ENCODE measurements at places on chromosomes 3 and 15. TPM values are rescaled to one million over a fixed set of nuclear protein-coding genes. Genes with fewer than 3 reads are reported as not detected.

GRCh38 chr15:101410612-101411011 is 78.9 kb downstream of the PCSK6 start:
- no peak for DNase-seq

- no peak for DNase-seq
These were observed 26.9 kb downstream of the PHC3 start for GRCh38 chr3:170154569-170155143.

GRCh38 chr3:49723296-49723627 is 489 bp downstream of the GMPPB start:
- peak; percentile 38 for DNase-seq

GRCh38 chr3:169390741-169391305 is 272.7 kb downstream of the MECOM start:
- no peak for DNase-seq

DNA sequence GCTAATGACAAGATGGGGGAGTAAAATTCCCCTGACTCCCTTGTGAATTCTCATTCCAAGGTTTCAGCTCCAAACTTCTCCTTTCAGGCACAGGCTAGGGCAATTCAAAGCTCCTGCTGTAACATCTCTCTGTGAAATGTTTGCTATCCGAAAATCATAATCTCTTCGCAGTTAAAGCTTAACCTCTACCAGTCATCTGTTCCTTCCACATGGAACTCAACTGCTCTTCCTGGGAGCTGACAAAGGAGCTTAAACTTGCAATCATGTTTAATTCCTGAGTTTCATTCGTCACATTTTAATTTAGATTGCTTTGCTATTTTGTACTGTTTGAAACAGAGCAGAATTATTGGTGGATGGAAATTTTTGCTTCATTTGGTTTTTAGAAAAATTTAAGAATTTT is 328.6 kb downstream of the AGBL1 start:
- no peak for DNase-seq

DNA sequence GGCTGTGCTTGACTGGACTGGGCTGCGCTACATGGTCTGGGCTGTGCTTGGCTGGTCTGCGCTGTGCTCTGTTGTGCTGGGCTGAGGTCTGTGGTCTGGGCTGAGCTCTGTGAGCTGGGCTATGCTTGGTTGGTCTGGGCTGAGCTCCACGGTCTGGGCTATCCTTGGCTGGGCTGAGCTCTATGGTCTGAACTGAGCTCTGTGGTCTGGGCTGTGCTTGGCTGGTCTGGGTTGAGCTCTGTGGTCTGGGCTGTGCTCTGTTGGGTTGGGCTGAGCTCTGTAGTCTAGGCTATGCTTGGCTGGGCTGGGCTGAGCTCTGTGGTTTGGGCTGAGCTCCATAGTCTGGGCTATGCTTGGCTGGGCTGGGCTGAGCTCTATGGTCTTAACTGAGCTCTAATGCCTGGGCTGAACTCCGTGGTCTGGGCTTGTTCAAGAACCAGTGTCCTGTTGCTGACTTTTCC is 92.0 kb downstream of the PLXNA1 start:
- DNase-seq = peak; percentile 23

- DNase-seq = no peak
These were observed 265.6 kb upstream of the THBS1 start for GRCh38 chr15:39315206-39315850.

DNA sequence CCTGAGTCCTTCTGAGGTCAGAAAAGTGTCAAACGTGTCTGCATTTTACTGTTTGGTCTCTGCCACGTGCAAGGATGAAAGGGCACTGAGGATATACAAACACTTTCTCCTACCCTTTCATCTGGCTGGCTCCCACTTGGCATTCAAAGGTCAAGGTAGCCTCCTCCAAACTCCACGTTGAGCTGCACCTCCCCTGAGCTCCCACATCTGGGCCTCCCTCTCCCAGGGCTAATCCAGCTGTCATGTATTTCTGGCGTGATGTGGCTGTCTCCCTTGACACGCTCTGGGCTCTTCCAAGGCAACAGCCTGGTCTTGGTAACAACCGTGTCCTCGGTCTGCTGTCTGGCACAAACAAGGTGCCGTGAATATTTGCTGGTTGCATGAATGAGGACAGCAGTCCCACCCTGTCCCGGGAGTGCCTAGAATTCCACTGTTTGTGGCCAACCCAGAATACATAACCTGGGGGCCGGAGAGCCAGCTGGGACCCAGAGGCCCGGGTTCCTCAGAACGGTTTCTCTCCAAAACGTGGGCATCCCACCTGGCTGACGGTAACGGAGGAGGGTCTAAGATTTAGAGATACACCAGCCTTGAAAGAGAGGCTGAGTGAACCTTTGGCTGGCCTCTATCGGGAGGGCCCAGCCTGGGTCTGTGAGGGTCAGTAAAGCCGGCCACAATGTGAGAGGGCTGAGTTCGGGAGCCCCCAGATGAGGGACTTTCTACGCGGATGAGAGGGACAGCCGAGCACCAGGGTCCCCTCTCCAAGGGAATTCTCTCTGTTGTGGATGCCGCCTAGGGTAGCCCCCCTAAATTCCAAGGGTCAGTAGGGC is 767 bp downstream of the GLT8D1 start:
- DNase-seq = peak; percentile 17

- DNase-seq = peak; percentile 45
These were observed 2.4 kb downstream of the ANPEP start for GRCh38 chr15:89812011-89812846.

- DNase-seq = no peak
These were observed 11.1 kb upstream of the EIF4A2 start for GRCh38 chr3:186772281-186772694.

DNA sequence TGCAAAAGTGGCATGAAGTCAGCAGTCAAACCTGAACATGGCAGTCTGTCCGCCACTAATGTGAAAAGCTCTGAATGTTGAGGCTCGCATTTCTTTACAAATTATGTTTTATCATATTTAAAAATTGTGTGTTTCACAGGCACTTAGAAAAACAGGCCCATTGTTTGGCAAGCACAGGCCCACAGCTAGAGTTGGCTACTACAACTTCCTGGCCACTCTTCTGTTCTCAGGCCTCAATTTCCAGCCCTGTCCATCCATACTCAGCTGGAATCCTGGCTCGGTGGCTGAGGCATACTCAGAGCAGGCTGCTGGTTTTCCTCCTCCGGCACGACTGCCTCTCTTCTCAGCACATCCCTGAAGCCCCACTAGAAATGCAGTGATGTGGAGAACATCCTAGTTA is 44.3 kb downstream of the C2CD4B start:
- no peak for DNase-seq

DNA sequence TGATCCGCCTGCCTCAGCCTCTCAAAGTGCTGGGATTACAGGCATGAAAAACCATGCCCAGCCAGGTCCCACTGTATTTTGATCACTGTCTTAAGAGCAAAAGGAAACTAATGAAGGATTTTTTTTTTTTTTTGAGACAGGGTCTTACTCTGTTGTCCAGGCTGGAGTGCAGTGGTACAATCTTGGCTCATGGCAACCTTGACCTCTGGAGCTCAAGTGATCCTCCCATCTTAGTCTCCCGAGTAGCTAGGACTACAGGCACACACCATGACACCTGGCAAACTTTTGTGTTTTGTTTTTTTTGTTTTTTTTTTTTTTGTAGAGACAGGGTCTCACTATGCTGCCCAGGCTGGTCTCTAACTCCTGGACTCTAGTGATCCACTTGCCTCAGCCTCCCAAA is 6.4 kb downstream of the EMC3 start:
- no peak for DNase-seq

DNA sequence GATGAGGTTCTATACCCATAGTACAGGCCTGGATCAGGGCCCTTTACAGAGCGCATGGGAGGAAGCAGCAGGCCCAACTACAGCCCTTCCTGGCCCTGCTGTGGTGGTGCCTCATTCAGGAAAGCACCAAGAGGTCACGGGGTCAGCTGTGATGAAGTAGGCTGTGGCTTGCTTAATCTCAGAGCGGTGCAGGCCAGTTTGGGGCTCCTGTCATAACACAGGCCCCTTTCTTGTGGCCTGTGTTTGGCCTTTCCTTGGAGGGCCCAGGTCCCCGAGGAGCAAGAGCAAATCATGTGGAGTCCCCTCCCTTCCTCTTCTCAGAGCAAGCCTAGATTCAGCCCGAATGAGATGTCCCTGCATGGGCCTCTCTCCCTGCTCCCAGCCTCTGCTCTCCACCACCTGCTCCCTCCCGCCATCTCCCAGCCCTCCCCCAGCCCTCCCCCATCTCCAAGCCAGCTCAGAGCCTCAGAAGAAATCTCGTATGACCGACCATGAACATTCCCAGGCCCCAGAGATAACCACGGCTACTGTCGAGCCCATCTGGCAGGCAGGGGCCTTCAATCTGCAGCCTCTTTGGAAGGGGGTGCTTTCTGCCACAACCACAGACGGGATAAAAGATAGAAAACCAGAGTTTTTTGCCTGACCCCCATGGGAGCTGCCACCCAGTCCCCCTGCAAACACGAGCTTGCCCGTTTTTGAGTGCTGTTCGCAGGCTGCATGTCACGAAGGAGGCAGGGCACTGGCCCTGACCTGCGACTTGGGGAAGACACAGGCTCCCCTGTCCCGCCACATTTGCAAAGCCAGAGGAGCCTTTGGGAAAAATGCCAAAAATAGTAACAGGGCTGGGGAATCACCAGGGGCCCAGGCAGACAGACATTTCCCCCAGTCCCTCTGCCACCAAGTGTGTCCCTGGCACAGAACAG is 32.3 kb upstream of the DUSP7 start:
- DNase-seq = peak; percentile 34

The KIF7 gene
- 3.2 TPM for total RNA-seq

The AGBL1 gene
- total RNA-seq = not detected

The LRRC49 gene
- total RNA-seq = 13.7 TPM

The CCR9 gene
- not detected for total RNA-seq

The ALG1L2 gene
- not detected for total RNA-seq

The TRIM42 gene
- total RNA-seq = not detected

Measured in Daoy (cell line).